Neural crest cell (in vitro differentiated cells): ENCODE measurements at places on chromosomes 12 and 14.

DNA sequence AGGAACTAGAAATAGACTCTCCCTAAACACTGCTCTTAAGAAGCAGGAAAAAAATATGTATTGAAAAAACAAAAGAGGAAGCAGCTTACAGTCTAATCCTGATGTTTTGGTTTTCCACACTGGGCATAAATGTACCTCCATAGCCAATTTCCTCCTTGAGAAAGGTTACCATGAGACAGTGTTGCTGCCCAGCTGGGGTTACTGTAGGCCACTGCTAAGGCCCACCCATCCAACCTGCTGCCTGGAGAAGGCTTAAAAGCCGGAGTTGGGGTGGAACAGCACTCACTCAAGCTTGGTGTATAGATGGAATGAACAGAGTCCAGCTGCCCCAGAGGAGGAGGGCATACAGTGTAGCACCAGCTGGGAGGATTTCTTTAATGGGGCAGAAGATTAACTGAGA, 41.1 kb downstream of the ERG28 start:
- DNase-seq: no peak

DNA sequence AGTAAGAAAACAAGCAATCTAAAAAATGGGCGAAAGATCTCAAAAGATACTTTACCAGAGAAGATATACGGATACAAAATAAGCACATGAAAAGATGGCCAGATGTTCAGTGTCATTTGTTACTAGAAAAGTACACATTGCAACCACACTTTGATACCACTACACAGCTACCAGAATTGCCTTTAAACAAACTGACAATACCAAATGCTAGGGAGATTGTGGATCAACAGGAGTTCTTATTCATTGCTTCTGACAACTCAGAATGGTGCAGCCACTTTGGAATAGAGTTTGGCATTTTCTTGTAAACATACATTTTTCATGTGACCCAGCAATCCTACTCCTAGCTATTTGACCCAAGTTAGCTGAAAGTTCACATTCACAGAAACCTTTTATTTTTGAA, 136.3 kb downstream of the FUT8 start:
- DNase-seq: no peak

GRCh38 chr14:64196056-64196455, 98.1 kb downstream of the ESR2 start:
- DNase-seq: no peak

DNA sequence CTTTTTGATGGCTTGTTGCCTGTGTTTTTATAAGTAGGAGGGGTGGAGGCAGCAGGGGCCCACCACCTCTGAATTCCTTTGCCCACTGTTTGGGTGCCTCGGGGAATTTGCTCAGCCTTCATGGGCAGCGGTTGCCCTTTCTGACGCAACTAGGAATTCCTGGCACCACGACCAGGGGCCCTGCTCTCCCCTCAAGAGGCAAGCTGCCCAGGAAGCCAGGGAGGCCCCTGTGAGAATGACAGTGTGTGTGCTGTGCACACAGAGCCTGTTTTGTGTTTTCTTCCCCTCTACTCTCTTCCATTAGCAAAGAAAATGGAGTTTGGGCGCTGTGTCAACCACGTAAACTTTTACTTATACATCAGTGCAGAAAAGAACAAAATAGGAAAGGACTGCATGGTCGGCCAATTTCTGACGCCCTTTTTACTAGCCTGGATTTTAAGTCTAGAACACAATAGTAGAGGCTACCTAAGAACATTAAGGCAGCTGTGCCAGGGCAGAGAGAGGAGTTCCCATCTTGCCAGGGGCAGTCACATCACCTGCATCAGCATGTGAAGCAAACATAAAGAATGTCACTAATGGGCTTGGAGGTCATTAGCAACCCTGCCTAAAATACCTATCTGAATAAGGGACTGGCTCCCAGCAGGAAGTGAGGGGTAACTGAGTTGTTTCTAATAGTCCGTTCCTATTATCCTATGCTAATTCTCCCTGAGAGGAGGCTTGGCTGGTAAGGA, 17.9 kb upstream of the PTGR2 start:
- DNase-seq: peak; percentile 14

- DNase-seq: no peak
Measured at GRCh38 chr14:97491697-97492096, 694.5 kb downstream of the VRK1 start.

- DNase-seq: no peak
Measured at GRCh38 chr12:68240079-68240478, 13.3 kb downstream of the IL22 start.

DNA sequence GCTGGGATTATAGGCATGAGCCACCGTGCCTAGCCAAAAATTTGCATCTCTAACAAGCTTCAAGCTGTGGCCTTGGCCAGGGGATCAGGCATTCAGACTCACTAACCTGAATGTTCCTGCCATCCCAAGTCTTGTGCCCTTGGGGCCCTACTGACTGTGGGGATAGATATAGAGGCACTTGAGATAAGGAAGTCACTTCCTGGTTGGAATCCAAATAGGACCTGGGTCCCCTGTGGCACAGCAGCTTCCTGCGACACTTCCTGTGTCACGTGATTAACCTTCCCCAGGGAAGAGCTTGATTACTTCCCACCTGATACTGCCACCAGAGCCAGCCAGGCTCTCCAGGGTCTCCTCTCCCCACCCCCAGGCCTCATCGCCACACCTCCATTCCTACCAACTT, 128.2 kb downstream of the BCL11B start:
- DNase-seq: no peak

DNA sequence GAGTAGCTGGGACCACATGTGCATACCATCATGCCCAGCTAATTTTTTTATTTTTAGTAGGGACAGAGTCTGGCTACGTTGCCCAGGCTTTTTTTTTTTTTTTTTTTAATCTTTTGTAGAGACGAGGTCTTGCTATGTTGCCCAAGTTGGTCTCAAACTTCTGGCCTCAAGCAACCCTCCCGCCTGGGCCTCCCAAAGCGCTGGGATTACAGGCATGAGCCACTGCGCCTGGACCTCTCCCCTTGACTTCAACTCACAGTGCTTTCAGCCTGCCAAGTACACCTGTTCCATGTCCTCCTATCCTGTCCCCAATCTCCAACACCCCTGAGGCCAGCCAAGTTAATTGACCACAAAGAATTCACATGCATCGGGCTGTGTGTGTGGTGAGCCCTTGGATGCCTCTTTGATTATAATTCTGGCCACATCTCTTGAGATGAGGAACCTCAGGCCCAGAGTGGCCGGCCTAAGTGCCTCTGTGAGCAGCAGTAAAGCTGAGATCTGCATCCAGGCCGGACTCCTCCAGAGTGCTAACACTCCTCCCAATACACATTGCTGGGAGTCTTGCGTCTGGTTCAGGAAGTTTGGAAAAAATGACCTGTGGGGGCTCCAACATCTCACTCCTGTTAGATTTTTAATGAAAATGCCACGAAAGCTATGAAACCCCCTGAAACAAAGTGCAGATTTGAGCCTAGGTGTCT, 6.8 kb downstream of the RAB35 start:
- no peak for DNase-seq

DNA sequence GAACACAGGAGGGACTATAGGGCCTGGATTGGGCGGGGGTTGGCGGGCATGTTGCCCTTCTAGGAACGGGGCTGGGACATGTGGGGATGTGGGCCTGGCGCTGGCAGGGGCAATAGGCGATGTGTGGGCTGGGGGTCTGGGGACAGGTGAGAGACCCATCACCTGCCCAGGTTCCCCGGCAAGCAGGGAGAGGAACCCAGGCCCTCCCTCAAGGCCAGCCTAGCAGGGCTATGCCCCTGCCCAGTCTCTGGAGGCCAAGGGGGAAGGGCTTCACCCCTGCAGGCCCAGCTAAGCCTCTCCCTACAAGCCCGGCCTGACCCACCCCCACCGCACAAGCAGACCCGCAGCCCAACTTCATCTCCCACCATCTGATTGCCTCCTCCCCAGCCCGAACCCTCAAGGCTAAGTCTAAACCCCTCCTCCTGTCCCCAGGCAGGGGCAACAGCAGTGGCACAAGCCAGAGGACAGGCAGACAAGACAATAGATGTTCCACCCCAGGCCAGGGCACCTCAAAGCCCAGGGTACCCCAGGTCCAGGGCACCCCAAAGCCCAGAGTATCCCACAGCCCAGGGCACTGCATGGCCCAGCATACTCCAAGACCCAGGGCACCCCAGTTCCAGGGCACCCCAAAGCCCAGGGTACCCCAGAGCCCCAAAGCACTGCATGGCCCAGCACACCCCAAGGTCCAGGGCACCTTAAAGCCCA, 6.5 kb downstream of the JAG2 start:
- DNase-seq: no peak

GRCh38 chr12:48818831-48819590, 715 bp downstream of the CACNB3 start:
- DNase-seq: no peak

DNA sequence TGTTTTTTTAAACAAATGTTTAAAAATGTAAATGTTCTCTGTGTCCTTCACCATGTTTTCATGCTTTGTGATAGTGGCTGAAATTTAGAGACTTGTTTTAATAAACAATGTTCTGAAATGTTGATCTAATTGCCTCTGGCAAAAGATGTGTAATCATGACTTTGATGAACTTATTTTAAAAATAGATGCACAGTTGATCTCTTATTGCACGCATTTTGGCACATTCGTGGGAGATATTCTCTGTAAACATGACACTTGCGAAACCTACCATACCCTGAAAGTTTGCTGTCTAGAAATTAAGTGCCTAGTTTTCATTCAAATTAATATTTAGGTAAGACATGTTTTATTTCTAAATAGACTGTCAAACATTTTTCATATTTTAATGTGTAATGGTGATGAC, 119.7 kb upstream of the DNM1L start:
- DNase-seq: no peak

- DNase-seq: no peak
Measured at GRCh38 chr12:27077586-27077985, 4.8 kb downstream of the C12orf71 start.

DNA sequence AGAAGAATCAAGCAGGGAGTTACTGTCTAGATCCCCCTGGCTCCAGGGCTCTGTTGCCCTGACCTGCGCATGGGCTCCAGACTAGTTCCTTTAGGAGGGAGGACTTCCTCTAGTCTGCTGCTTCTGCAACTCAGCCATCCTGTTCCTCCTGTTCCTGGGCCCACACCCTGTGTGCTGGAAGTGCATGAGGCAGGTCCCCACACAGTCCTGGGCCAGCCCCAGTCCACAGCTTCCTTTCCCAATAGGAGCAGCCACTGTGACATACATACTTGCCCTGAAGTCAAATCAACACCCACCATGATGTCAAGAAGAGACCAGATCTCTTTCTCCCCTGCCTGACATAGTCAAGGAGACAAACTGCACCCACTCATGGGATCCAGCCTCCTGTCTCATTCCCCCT, 1.3 kb downstream of the SDR9C7 start:
- no peak for DNase-seq

DNA sequence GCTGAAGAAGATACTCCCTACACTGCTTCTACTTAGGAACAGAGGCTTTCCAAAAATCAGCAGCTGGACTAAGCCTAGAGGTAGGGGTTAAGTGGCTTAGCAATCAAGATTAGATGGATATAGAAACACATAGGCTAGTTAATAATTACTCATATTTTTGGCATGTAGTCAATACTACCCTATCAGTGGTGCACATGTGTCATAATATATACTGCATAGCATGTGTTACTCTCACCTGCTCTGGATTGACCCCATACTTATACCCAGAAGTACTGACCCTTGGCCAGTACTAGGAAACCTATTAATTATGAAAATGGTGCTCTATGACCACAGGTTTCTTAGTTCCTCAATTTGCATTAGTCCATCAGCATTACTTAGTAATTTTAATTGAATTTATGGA, 528.4 kb upstream of the LMO3 start:
- no peak for DNase-seq

- DNase-seq: no peak
Measured at GRCh38 chr12:75908961-75909605, 122.5 kb downstream of the PHLDA1 start.

DNA sequence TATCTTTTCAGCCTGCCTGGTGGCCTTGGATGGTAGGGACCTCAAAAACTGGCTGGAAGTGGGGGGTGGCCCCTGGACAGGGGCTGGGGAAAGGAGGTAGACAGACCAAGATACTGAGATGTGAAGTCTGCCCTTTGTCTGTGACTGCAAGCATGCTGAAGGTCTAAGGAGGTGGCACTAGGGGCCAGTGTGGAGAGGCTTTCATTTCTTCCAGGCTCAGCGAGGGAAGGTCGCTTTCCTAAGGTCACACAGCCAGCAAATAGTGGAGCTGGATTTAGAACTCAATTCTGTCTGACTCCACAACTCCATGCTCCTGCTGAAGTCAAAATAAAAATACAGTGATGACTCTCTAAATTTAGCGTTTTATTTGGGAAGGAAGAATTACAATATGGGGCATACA, 11.3 kb upstream of the PLBD2 start:
- DNase-seq: no peak

- DNase-seq: no peak
Measured at GRCh38 chr14:23355871-23356435, 3.3 kb upstream of the SLC22A17 start.

DNA sequence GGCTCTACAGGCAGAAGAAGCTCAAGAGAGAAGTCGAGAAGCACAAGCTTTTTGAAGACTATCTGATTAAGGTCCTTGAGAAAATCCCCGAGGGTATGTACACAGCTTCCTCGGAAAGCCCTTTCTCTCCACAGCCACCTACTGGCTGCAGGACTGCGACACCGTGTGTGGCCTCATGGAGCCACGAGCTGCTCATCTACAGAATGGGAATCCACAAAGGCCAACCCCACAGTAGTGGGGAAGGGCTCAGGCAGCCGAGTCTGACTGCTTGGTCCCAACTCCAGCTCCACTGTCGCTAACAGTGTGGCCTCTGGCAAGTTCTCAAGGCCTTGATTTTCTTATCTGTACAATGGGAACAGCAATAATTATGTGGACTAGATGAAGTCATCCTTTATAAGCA, 2.5 kb downstream of the CCDC197 start:
- DNase-seq: no peak

DNA sequence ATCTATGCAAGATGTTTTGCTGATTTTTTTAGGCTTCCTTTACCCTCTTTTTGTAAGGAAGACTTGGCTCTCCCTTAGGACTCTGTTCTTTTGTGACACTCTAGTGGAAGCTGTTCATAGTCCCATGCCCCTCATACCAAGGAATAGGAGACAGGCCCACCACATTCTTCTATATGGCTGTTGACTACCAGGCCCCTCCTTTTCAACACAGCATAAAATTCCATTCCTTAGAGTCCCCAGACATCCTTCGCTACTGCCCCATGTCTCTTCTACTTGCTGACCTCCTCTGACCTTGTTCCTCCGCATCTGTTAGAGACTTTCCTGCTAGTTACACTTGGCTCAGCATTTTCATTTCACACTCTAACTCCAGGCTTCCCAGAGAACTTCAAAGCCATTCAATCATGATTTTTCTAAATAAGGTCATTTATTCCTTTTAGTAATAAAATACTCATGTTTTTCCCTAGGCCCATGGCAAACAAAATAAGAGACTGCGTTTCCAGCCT, 9.7 kb downstream of the PIK3C2G start:
- no peak for DNase-seq

GRCh38 chr12:61111218-61111617, 1149.0 kb upstream of the USP15 start:
- no peak for DNase-seq

DNA sequence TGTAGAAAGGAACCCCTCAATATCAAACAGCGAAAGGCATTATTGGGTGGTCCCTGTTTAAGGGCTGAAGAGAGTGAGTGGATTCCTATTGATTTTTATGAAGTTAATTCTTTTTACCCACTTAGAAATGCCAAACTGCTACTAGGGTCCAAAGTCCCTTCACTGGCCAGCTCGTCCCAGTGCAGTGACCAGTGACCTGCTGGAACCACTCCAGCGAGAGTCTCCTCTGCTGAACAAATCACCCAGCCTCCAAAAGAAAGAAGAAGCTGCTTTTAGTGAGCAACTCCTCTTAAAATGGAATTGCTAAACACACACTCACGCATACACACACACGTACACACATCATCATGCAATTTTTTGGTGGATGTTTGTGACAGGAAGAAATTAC, 198.2 kb upstream of the PLEKHG7 start:
- DNase-seq: no peak
